Lower leg skin (tissue), 4 donors: ENCODE measurements at places on chromosomes 5 and 9. TPM values are rescaled to one million over a fixed set of nuclear protein-coding genes. Genes with fewer than 3 reads are reported as not detected.

PGM5 gene
- total RNA-seq: 9.8 TPM

DNA sequence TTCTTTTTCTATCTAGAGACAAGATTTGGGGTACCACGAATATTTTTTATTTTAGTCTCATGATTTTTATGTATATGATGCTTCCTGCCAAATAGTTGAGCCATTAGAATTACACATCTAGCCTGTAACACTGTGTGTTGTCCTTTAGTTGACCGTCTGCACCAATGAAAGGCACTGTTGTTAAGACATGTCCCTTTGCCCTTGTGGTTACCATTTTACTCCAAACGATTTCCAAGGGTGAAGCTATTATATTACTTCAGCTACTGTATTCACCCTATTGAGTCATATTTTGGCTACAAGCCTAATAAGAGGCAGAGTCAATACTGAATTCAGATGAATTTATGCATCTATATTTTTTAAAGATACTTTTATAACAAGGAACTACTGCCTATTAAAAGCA is 207.6 kb downstream of the CETN3 start:
- no peak for DNase-seq

GRCh38 chr5:50420343-50420935 is 20.6 kb downstream of the EMB start:
- DNase-seq: no peak

DNA sequence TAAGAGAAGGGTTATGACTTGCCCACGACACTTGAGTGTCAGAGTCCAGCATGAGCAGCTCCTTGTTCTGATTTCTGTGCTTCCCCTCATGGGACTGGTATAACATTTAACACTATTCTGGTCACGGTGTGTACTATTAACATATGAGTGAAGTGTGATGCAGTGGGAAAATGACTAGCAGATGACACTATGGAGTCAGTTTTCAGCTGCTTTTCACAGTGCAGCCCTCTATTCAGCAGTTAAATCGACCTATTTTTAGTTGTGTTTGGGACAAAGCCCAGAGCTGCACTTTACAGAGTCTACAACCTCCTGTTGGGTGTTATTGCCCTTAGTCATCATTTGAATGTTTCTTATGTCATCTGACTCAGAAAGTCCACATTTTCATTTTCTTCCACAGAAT is 59.1 kb downstream of the CHSY3 start:
- DNase-seq: no peak

DNA sequence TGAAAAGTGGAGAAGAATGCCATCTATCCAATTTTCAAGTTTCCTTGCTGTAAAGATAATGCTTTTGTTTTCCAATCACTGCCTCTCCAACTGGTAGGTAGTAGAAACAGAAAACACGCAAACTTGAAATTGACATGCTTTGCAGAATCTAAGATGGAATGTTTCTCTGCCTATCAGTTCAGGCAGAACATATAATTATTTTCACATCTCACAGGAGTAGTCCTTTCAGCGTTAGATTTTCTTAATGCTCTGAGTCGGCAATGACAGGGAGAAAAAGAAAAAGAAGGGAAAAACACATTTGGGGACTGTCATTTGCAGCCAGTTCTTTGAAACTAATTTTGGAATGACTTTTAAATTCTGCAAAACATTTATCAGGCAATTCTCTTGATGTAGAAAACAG is 818.7 kb upstream of the PTPRD start:
- no peak for DNase-seq

DNA sequence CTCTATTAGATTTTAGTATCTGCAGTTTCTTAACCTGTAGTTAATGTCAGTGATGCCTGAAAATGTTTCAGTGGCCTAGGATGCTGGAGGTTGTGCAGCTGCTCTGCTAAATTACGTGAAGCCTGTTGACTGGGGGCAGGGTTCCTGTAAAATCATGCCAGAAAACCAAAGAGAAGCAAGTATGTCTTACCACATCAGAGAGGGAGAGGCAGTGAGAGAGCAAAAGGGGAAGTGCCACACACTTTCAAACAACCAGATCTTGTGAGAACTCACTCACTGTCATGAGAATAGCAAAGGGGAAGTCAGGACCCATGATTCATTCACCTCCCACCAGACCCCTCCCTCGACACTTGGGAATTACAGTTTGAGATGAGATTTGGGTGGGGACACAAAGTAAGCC is 83.9 kb upstream of the CYLC2 start:
- no peak for DNase-seq

WNT8A gene
- not detected for total RNA-seq

MGAT4B gene
- 113 TPM for total RNA-seq

- DNase-seq: no peak
These were observed 445.4 kb upstream of the ITGA1 start for GRCh38 chr5:52342361-52342760.

DNA sequence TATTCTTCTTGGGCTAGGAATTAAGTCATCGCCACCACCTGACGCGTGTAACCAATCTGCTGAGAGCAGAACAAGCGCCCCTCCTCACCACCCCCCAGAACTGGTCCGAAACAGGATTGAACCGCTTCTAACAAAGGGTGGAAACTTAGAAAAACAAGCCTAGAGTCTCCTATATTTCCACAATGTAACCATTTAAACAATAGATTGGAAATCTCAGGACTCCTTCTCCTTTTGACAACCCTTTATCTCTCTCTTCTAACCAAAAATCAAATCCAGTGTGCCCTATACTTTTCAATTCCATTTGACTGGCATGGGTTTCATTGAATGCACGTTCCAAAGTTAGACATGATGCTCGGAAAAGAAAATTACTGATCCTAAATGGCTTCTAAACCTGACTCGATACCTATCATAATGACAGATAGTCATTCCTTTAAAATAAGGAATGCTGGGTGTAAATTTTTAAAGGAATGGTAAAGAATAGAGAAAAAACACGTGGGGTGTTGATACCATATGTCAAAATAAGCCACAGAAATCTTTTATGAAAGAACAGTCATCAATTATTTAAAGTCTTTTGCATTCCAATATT is 1.2 kb downstream of the ARRDC3 start:
- peak; percentile 86 for DNase-seq

STKLD1 gene
- not detected for total RNA-seq

- DNase-seq: no peak
These were observed 168.9 kb upstream of the NFIB start for GRCh38 chr9:14482856-14483255.
